ENCODE measurements at places on chromosomes 6 and 20.

- DNase-seq = no peak
Measured at GRCh38 chr6:43435682-43436437, 8.5 kb downstream of the ABCC10 start.

DNA sequence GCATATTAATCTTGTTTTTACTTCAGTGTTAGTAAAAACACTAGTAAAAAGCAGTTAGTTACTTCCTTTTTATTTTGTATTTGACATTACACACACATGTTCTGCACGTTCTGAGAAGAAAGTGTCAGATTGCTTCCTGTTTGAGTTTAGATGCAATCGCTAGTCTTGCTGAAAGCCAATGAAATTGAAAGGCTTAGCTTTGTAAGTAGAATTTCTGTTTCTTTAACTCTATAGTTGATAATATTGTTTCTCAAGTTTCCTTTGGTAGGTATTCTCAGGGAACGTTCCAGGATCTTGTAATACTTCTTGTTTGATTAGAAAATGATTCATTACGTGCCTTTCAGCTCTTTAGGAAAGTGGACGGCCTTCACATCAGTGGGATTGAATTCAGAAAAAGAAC is 55.0 kb downstream of the CDKAL1 start:
- no peak for DNase-seq

DNA sequence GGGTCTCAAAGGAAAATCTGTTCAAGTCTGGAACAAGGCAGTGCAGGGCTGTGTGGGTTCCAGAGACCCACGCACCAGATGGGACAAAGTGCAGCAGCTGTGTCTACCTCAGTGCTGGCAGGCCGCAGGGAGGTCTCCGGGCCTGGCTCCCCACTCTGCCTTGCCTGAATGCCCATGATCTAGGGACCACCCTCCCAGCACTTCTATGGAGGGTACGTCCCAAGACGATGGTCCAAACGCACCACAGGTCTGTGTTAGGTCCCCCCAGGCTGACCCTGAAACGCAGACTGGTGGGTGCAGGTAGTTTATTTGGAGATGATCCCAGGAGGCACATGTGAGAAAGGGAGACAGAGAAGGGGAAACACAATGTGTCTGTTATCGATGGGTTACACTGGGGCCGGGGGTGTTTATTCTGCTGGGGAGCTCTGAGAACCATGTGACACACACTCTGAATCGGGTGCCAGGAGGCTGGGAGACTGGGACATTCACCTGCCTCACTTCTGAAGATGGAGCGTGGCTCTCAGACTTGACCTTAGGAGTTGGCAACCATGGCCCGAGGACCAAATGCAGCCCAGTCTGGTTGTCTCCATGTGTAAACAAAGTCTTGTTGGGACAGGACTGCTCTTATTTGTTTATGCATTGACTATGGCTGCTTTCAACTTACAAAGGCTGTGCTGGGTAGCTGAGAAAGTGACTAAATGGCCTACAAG is 21.7 kb downstream of the CST9L start:
- no peak for DNase-seq

DNA sequence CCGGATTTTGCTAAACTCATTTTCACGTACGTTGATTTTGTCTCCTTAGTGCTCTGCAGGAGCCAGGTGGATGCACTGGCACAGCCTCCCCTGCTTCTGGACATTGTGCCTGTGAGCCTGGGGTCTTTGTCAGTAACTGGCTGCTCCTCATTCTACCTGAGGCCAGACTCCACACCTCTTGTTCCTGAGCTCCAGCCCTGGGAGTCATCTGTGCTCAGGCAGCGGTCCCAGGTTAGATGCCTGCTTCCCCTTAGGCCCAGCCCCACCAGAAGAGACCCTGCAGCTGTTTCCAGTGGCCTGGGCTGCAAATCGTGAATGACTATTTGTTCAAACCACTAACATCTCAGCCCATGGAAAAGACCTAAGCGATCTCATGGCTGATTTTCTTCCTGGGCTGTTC is 129.1 kb downstream of the ERMARD start:
- DNase-seq = no peak

GRCh38 chr20:31861135-31861384 is 9.3 kb downstream of the DUSP15 start:
- DNase-seq = no peak

DNA sequence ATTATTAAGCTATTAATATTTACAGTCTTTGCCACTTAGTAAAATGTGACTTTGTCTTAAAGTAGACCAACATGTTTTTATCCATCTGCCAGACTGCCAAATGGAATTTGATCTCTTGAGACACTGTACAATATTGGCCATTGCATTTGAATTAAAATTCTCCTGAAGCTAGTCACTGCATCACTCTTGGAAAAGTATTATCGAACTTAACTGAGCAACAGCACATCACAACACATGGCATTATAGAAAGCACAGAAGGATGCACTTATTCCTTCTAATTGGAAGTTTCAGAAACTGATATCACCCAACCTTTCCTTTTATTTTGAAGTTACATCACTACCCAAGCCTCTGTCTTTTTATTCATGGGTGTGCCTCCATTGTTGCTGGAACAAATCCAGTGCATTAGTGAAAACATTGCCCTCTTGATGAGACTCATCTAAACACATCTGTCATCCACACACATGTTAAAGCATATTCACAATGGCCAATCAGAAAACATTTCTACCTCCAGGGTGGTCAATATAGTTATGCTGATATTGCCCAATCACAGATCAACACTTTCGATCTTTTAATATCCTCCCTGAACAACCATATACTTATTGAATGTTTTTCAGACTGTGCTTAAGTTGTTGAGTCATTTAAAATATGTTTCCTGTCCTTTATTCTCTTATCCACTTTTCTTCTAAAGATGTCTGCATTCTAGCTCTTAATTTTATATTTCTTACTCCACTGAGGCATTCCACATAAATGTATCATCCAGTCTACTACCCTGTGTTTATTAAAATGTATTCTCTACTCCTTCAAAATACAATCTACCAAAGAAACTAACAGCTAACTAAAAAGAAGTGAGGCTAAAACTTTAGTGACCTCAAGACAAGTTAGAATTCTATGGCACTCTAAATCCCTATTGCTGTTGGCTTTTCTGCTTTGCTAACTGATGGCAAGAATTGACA is 535.0 kb downstream of the RFPL4B start:
- no peak for DNase-seq

DNA sequence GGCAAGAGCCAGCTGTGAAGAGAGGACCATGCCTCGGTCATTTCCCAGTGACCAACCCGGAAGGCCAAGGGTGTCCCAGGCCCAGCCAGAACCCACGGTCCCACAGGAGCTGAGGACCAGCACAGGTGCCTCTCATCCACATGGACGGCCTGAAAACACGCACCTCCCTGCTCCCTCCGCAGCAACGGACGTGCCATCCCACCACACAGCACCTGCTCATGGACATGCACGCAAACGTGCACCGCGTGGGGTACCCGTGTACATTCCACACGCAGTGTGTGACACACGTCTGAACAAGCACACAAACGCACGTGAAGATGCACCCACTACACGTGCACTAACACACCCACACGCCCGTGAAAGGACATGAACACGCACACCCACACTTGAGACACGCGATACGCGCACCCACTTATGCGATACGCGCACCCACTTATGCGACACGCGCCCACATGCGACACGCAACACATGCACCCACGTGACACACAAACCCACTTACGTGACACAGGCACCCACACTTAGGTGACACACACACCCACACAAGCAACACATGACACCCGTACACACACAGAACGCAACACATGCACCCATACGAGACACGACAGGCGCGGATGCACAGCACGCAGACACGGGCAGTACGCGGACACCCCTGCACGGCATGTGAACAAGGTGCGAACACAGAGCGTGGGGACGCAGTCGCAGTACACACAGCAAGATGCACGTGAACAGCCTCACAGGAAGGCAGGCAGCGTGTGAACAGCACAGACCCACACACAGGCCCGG is 30.1 kb downstream of the LAMA5 start:
- no peak for DNase-seq

GRCh38 chr20:3864518-3864917 is 17.9 kb downstream of the MAVS start:
- DNase-seq = no peak

- no peak for DNase-seq
Measured at GRCh38 chr6:45423111-45423823, 45.5 kb upstream of the SUPT3H start.

- no peak for DNase-seq
Measured at GRCh38 chr20:38098952-38099351, 65.4 kb downstream of the RPRD1B start.

- no peak for DNase-seq
Measured at GRCh38 chr6:138618168-138618567, 118.9 kb upstream of the NHSL1 start.

GRCh38 chr6:31125162-31125561 is 4.9 kb upstream of the CDSN start:
- no peak for DNase-seq

DNA sequence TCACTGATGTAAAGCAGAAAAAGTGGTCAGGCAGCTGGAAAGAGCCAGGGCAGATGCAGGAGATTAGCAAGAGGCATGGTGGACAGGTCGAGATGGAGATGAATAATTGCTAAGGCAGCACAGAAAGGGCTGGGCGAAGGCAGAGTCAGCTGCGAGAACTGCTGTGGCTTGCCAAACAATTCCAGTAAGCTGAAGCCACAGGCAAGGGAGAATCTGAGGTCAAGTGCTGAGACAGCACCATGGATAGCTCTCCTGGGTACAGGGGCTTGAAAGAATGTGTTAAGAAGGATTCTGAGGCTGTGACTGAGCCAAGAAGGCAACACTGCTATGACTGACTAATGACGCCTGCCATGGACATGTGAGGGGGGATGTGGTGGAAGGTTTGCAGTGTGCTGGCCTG is 220.8 kb upstream of the FOXA2 start:
- DNase-seq = peak; percentile 66

- no peak for DNase-seq
Measured at GRCh38 chr20:58375759-58376352, 13.2 kb upstream of the VAPB start.

GRCh38 chr6:140957386-140957785 is 1175.3 kb upstream of the GJE1 start:
- no peak for DNase-seq

DNA sequence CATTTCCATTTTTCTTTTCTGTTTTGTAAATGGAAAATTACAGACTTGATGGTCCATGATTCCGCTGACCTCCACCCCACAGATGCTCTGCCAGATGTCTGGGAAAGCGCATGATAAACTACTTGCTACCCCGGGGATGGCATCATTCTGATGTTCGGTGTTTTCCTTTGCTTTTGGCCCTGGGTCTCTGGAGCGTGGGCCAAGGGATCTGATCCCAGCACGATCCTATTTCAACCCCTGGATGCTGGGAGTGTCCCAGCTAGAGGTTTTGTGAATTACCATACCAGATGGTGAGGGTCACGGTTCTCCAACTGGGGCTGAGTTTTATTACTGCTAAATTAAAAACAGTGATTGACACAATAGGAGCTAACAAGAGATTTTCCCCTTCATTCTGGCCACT is 25.2 kb upstream of the MYLIP start:
- no peak for DNase-seq

DNA sequence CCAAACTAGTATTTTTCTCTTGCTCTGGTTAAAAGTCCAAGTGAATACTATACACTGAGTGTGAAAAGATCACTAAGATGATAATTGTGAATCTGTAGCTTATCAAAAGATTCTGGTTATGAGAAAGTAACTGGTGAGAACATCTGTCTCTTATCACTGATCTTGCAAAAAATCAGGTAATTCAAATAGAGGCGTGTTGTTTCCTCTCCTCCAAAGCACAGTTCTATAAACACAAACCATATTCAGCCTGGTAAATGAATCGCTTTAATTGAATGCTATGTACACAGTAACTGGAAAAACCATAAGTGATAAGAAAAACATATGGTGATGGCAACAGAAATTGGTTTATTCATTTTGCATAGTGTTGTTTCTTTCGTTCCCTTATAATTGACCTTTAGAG is 161.0 kb downstream of the RALGAPA2 start:
- DNase-seq = no peak

DNA sequence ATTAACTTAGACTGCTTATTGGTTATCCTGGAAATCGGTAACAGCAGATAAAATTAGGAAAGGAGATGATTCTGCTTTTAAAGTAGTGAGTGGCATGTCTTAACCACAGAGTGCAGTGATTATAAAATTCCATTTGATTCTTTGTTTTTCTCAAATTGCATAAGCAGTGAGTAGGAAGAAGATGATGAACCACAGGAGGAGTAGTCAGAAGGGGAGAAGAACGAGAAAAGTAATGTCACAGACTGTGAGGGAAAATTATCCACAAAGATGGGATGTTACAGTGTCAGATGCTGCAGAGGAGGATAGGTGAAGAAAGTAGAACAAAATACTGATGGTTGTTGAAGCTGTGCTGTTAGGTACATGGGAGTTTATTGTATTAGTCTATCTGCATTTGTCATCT is 63.0 kb downstream of the ITCH start:
- DNase-seq = no peak

DNA sequence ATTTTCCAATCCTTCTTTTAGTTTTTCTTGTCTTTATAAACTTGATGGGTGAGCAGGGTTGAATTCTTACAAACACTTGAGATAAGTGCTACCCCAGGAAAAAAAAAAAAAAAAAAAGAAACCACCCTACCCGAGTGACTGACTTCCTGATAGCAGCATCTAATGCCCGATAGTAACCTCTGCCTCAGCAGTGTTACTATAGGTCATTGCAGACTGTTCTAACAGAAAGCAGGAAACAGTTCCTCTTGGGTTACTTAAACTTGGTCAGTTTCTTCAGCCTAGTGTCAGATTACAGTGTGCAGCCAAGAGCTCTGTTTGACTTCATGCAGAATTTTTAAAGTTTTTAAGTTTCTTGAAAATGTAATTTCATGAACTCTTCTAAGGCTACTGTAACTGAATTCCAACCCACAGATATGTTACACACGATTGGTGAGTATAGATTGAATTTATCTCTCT is 2.1 kb downstream of the MYLIP start:
- no peak for DNase-seq

All from ascending aorta (tissue), 2 donors.